ENCODE measurements at places on chromosomes 16 and 17. TPM values are rescaled to one million over a fixed set of nuclear protein-coding genes. Genes with fewer than 3 reads are reported as not detected.

DNA sequence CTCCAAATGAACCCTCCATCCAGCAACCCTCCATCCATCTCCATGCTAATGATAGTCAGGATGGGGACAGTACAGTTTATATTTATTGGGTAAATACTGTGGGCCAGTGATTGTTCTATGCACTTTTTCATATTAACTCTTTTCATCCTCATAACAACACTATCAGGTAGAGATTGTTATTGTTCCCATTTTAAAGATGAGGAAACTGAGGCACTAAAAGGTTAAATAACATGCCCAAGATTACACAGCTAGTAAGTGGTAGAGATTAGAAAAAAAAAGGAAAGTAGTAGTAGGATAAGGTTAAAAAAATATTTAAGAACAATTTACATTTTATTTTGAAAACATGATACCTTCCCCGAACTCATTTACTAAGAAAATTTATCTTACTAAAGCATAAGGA lies 21.9 kb upstream of the SUPT4H1 start:
- DNase-seq: no peak
- H3K4me1 ChIP-seq: peaks cover 15% of the 10 kb centered on the region
- no peaks in the 10 kb centered on the region for H3K27me3 ChIP-seq
- H3K27ac ChIP-seq: no peak overlapping the region

GRCh38 chr17:74432424-74432690 lies 469 bp downstream of the GPRC5C start:
- peaks cover 13% of the 10 kb centered on the region for H3K4me1 ChIP-seq
- DNase-seq: no peak
- H3K4me3 ChIP-seq: no peak overlapping the region
- H3K27me3 ChIP-seq: peaks cover 38% of the 10 kb centered on the region

The PLLP gene
- 0.51 TPM for total RNA-seq

The EVPLL gene
- total RNA-seq: not detected

GRCh38 chr16:67650023-67650422 lies 5.1 kb downstream of the CARMIL2 start:
- no peak overlapping the region for H3K4me3 ChIP-seq
- H3K4me1 ChIP-seq: peaks cover 11% of the 10 kb centered on the region
- no peak for DNase-seq
- H3K27ac ChIP-seq: peak overlapping the region; percentile 36
- H3K27me3 ChIP-seq: no peaks in the 10 kb centered on the region

GRCh38 chr16:27362570-27363245 lies 39.3 kb upstream of the IL21R start:
- no peak overlapping the region for H3K4me3 ChIP-seq
- no peak for DNase-seq
- H3K4me1 ChIP-seq: peaks cover 59% of the 10 kb centered on the region

DNA sequence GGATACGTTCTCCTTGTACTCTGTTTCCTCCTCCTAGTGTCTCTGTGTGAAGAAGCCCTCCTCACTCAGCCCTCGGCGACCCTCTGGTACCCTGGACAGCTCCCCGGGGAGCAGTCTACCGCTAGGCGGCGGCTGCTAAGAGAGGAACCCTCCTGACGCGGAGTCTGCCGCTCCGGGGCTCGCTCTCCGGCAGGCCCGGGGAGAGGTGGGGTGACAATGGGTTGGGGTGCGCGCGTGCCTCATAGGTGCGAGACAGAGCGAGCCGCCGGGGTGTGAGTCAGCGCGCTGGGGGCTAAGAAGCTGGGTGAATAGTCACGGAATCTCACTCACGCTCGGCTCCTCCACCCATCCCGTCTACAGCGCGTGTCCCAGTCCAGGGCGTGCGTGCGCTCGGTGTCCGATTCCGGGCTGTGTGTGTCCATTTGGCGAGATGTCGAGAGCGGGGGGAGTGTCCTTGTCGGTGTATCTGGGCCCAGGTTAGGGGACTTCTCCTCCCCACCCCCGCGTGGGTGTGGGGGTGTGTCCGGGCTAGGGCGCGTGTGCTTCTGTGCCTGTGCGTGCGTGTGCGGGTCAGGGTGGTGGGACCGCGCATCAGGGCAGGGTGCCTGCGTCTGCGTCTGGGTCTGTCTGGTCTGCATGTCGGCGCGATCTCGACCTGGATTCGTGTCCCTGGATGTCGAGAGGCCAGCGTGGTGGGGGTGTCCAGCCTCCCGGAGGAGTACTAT lies 577 bp upstream of the HS3ST2 start:
- peak; percentile 50 for DNase-seq
- no peak overlapping the region for H3K4me3 ChIP-seq

GRCh38 chr17:43395165-43395564 lies 3.6 kb upstream of the ARL4D start:
- no peaks in the 10 kb centered on the region for H3K36me3 ChIP-seq
- DNase-seq: no peak
- H3K4me3 ChIP-seq: no peak overlapping the region
- H3K27ac ChIP-seq: no peak overlapping the region
- H3K27me3 ChIP-seq: no peaks in the 10 kb centered on the region

DNA sequence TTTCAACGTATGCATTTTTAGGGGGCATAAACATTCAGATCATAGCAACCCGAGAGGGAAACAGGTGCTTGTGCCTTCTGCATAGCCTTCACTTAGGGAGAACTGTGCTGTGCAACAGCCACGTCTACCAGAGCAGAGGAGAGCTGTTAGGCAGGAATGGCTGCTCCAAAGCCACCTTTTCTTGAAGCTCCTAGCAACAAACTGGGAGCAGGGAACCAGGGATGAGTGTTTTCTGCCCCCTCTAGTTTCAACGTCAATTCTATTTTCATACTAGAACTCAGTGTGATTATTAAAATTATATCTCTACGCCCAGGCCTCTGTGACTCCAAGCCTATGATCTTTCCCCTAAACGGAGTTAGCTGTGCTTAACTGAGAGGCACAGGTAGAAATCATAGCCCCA lies 290.0 kb downstream of the HAPSTR1 start:
- peaks cover 5% of the 10 kb centered on the region for H3K27me3 ChIP-seq
- H3K4me3 ChIP-seq: no peak overlapping the region
- DNase-seq: no peak
- no peaks in the 10 kb centered on the region for H3K4me1 ChIP-seq

DNA sequence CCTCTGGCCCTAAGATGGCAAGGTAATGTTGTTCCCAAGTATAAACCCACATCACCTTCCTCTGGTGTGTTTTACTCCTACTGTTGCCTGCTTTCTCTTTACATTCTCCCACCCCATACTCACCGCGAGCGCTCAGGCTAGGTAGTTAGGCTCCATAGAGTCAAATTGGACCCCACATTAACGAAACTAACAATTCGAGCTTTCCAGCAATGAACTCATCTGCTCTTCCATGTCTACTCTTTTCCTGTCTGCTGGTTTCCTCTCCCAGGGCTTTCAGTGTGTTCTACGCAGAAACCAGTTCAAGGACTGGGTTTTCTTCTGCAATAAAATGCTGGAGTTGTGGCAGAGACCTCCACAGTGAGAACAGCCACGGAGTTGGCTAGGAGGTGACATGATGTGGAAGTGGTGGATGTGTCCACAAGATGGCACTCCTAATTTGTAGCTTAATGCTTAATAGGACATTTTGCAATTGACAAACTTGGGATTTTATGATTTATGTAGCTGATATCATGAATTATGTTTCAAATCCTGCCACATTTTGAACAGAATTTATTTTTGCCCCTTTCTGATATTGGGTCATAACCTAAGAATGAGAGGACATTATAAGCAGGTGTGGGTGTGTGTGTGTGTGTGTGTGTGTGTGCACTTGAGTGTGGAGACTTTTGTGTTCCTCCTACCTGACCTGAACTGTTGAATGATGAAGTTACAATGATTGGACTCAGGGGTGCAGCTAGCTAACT lies 2.2 kb upstream of the UQCRC2 start:
- peak overlapping the region; percentile 61 for H3K4me3 ChIP-seq
- H3K36me3 ChIP-seq: peaks cover 28% of the 10 kb centered on the region
- DNase-seq: peak; percentile 54
- H3K4me1 ChIP-seq: peaks cover 54% of the 10 kb centered on the region

The TNK1 gene
- total RNA-seq: 6.9 TPM

Data from activated CD8-positive, alpha-beta T cell treated with anti-CD3 and anti-CD28 coated beads for 36 hours (primary cell).